Fibroblast of gingiva (primary cell): ENCODE measurements at places on chromosomes 13 and 19.

- no peak for DNase-seq
Measured at GRCh38 chr19:3358689-3359014, 7.7 kb upstream of the NFIC start.

GRCh38 chr19:19866611-19867248 lies 1.0 kb downstream of the ZNF253 start:
- DNase-seq, result no peak

DNA sequence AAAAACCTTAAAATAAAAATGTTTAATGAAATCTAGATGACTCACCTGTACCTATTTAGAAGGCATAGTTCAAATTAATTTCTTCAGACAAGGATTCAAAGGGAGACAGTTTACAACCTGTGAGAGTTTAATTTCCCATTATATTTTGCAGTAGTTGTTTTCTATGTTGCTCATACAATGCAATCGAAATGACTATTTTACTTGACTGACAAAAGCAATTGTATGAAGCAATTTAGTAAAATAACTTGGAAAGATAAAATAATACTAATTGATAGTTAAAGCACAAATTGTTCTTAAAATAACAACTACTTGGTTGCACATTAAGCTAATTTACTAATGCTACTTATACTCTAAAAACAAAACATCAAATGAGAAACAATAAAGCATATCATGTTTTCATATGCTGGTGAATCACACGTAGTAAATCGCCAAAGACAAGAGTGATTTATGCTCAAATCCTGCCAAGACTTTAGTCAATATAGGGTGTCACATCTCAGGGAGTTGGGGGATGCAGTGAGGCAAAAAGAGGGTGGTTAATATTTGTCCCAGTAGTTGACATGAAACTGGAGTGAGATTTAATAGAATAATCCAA lies 6.4 kb downstream of the DACH1 start:
- DNase-seq, result no peak

DNA sequence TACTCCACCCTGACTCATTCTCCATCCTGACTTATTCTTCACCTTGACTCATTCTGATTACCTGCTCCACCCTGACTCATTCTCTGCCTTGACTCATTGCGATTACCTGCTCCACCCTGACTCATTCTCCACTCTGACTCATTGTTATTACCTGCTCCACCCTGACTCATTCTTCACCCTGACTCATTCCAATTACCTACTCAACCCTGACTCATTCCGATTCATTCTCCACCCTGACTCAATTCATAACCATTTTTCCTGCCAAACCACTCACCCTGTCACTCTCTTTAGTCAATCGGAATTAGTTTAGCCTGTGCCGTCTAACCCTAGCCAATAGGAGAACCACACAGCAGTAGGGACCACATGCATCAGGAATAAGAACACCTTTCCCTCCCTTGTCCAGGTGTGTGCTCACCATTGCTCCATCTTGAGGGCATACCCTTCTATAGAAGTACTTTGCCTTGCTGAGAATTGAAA lies 1227.4 kb upstream of the PCDH20 start:
- DNase-seq, result no peak

DNA sequence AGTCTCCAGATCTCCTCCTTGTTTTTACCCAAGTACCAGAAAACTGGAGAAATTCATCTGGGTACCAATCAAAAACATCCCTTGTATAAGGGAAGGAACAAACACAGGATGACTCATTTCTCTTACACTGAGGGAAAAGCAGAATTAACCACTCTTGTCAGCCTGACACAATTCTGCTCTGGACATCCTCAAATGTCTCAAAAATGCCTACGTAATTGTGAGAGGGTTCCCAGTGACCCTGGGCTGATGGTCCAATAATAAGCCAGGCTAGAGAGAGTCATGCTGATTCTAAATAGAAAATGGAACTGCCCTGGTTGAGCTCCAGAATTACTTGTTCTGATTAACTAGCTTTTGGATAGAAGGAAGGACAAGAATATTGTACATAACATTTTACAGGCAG lies 14.5 kb downstream of the ZNF708 start:
- no peak for DNase-seq

DNA sequence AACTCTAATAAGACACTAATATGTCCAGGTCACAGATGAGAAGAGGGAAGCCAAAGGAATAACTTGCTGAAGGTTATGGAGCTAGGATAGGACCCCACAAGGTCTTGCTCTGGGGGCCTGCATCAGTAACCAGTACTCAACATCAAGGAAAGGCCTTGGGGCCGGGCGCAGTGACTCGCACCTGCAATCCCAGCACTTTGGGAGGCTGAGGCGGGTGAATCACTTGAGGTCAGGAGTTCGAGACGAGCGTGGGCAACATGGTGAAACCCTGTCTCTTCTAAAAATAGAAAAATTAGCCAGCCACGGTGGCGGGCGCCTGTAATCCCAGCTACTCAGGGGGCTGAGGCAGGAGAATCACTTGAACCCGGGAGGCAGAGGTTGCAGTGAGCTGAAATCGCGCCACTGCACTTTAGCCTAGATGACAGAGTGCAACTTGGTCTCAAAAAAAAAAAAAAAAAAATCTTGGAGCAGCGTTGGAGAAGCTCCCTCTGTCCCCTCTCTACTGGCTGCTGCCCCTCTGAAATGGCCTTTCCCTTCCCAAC lies 1.8 kb downstream of the LONP1 start:
- no peak for DNase-seq

GRCh38 chr19:19315444-19315843 lies 4.9 kb downstream of the SUGP1 start:
- no peak for DNase-seq

- DNase-seq, result no peak
Measured at GRCh38 chr13:73792796-73793195, 341.4 kb downstream of the KLF12 start.

GRCh38 chr19:31166206-31166605 lies 183.0 kb downstream of the TSHZ3 start:
- no peak for DNase-seq

DNA sequence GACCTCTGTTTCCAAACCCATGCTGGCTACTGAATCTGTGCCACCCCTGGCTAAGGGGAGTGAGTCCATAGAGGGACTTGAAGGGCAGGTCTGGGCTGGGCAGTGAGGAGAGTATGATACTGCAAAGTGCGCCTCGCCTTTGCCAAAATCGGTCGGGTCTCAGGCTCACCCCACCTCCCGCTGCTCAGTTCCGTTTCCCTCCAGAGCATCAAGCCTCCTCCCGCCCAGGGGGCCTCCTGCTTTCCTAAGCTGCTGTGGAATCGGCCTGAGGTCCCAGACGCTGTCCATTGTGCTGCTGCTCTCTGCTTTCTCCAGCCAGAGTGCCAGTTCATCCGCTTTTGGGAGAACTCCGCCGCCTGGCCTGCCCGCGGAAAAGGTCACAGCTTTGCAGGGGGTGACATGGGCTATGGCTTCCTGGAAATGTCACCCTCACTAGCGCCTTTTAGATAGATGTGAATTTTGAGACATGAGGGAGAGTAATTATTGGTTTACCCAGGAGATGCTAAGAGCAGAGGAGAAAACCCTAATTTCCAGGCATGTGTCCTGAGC lies 1418.4 kb downstream of the UQCRFS1 start:
- peak; percentile 42 for DNase-seq

GRCh38 chr13:34303346-34303745 lies 485.4 kb downstream of the RFC3 start:
- DNase-seq, result no peak

DNA sequence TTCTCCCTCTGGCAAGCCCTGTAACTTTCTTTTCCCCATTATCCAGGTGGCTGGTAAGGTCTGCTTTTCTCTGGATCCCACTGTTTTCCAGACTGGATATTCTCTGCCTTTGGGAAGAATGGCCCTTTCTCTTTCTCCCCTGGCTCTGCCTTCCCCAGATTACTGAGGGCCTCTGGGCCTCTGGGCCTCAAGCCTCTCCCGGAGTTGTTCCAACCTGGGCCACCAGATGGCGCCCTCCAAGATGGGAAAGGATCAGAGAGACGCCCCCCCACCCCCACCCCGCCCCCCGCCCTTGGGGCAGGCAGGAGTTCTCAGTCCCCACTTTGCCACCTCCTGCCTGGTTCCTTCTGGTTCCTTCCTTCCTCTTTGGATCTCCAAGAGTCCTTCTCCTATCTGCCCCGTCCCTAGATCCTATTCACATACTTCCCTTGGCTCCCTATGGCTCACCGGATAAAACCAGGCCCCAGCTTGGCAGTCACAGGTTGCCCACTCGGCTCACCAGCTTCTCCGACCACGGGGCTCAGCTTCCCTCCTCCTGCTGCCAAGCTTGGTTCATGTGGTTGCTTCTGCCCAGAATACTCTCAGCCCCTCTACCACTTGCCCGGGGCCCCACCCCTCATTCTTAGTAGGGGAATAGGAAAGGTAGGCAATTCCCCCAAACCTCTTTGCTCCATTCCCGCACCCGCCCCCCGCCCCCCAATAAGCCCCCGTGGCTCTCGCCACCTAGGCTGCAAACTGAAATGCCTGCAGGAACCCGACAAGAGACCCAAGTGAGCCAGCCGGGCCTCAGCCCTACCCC lies 13.1 kb downstream of the EPS8L1 start:
- peak; percentile 39 for DNase-seq

- no peak for DNase-seq
Measured at GRCh38 chr13:65387743-65388347, 1842.3 kb downstream of the PCDH9 start.

- DNase-seq, result no peak
Measured at GRCh38 chr19:48136547-48136946, 25.9 kb upstream of the PLA2G4C start.

DNA sequence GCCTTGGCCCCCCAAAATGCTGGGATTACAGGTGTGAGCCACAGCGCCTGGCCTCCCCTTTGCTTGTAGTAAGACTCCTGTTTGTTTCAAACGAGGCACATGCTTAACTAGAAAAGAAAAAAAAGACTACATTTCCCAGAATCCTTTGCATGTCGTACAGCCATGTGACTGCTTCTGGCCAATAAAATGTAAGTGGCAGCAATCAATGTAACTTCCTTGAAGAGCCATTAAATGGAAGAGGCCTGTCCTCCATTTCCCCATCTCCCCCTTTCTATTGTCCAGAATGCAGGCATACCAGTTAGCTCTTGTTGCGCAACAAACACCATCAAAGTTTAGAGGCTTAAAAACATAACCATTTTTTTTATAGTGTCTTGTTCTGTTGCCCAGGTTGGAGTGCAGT lies 10.4 kb upstream of the GPR32 start:
- DNase-seq, result no peak
